PC-9 (cell line): ENCODE measurements at places on chromosomes 12 and 14.

GRCh38 chr12:47205532-47206449 lies 126.0 kb upstream of the AMIGO2 start:
- DNase-seq, result no peak

GRCh38 chr12:78036874-78037273 lies 206.2 kb downstream of the NAV3 start:
- no peak for DNase-seq

DNA sequence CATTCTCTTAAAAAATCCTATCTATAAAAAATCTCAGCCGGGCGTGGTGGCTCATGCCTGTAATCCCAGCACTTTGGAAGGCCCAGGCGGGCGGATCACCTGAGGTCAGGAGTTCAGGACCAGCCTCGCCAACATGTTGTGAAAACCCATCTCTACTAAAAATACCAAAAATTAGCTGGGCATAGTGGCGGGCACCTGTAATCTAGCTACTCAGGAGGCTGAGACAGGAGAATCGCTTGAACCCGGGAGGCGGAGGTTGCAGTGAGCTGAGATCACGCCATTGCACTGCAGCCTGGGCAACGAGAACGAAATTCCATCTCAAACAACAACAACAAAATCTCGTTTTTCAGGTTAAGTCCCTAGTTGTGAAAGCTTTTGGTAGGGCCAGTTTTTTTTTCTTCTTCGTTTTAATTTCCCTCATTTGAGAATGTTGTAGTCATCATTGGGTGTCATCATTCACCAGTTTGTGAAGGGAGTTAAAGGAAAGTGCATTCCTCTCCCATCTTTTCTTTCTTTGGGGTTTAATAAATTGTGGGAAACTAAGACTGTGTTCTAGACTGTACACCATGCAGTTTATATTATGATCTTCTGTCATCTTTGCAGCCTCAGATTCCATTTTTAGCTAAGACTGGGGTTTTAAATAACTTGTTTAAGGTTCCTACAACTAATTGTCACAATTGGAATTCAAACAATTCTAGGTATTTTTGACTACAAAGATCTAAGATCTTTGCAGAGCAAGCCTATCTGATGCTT lies 23.9 kb downstream of the MDM2 start:
- no peak for DNase-seq

DNA sequence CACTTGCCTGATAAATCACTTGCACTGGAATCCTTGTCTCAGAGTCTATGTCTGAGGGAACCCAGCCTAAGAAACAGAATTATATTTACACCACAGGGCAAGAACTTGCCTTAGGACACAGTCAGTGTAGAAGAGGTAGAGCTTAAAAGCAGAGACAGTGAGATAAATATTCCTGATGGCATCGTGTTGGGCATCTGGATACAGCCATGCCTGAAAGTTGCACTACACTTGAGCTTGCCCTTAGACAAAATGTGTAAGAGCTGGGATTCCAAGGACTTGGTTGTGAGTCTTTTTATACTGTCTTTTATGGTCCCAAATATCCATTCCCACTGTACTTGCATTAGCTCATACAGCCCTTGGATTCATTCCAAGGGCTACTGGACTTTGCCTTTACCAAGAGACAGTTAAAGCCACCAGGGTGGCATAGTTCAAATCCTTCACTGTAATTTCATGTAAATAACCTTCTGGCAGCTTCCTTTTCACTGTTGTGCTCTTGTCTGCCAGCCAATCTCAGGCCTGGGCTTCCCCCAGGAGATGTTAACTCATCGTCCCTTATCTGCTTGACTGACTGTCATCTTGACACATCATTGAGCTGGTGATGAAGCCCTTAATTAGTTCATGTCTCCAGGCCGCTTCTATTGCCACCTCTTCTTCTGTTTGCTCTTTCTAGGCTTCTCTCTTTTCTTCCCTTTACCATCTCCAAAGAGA lies 577.9 kb upstream of the TBX3 start:
- DNase-seq, result no peak

DNA sequence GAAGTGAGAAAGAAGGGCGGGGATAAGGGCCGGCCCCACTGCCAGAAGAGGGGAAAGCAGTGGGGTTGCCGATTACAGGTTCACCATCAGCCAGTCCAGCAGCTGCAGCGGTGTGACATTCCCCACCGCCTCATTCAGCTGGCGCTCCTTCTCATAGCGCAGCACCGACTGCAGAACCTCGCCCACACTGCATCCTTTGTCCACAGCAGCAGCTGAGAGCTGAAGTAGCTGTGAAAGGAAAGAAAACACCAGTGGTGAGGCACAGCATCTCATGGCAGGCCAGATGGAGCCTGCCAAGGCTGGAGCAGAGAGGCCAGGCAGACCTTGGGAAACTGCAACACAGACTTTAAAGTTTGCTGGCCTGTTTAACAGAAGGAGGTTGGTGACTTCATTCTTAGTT lies 33.2 kb downstream of the AKAP3 start:
- DNase-seq, result no peak

DNA sequence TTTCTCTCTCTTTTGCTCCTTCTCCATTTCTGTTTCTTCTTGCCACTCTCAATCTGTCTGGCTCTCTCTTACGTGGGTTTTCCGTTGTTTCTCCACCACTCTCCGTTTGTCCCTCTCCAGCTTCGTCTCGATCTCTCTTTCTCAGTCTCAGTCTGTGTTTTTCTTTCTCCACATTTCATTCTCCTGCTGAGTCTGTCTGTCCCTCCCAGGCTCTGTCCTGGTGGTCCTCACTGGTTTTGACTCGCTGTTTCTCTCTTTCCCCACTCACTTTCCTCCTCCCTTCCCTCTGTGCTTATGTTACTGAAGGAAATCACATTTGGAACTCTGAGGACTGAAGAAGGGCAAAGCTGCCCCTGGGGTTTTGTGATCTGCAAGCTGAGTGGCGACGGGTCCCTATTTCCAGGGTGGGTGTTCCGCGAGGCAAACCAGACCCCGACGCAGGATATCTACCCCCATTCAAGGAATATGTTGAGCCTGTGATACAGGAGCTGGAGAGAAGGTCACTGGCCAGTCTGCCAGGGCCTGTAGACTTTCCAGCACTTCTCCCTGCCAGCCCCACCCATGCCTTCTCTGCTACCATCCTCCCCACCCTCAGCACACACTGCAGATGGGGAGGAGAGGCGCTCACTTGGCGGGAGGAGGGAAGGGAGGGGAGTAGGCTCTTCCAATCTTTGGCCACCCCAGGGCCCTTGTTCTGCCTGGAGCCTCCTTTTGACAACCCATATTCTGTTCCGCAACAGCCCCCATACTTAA lies 102.7 kb upstream of the MAP1LC3B2 start:
- DNase-seq, result peak; percentile 14

GRCh38 chr12:53176750-53177149 lies 3.8 kb upstream of the ZNF740 start:
- no peak for DNase-seq

- no peak for DNase-seq
Measured at GRCh38 chr12:132686825-132687210, 324 bp downstream of the POLE start.

DNA sequence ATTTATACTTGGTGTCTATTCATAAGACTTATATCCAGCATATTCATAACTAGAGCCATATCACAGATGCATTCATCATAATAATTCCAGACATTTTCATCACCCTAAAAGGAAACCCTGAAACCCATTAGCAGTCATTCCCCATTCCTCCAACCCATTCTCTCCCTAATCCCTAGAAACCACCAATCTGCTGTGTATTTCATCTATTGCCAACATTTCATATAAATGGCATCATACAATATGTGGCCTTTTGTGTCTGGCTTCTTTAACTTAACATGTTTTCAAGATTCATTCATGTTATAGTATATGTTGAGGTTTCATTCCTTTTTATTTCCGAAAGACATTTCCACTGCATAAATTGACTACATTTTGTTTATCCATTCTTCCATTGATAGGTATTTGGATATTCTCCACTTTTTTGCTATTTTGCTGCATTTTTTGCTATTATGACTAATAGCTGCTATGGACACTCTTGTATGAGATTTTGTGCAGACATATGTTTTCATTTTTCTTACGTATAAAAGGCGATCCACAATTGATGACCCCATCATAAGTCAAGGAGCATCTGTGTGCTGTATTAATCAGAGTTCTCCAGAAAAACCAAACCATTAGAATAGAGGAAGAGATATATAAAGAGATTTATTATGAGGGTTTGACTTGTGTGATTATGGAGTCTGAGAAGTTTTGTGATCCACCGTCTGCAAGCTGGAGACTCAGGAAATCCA lies 5.1 kb upstream of the OAS2 start:
- no peak for DNase-seq

- no peak for DNase-seq
Measured at GRCh38 chr12:66025477-66025876, 105.1 kb downstream of the LLPH start.

GRCh38 chr12:7602277-7602676 lies 63.4 kb downstream of the APOBEC1 start:
- DNase-seq, result no peak

GRCh38 chr12:52515927-52516831 lies 4.0 kb downstream of the KRT5 start:
- peak; percentile 49 for DNase-seq

GRCh38 chr14:54209511-54210250 lies 187.1 kb upstream of the CDKN3 start:
- peak; percentile 7 for DNase-seq

- no peak for DNase-seq
Measured at GRCh38 chr12:17866802-17867201, 223.2 kb downstream of the RERGL start.

DNA sequence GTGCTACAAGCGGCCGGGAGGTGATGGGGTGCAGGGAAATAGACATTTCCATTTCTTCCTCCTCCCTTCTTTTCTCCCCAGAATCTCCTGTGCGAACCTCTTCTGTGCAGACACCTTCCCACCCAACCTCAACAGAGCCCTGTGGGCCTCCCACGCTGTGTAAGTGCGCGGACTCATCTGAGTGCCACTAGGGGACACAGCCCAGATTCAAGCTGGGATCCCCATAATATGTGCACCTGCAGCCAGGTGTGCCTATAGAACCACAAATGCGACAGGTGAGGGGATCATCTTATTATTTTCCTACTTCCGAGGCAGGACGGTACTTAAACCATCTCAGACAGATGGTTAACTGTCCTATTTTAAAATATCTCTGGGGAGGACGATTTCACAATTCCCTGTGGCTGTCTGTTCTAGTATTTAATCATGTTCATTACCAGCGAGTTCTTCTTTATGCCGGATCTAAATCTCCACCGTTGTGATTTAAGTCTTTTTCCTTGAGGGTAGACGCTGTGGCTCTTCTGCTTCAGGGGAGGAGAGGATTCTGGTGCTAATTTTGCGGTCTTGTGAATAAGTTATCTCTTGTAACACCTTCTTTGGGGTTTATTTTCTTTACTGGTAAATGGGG lies 17.2 kb upstream of the CACNA1C start:
- DNase-seq, result no peak

DNA sequence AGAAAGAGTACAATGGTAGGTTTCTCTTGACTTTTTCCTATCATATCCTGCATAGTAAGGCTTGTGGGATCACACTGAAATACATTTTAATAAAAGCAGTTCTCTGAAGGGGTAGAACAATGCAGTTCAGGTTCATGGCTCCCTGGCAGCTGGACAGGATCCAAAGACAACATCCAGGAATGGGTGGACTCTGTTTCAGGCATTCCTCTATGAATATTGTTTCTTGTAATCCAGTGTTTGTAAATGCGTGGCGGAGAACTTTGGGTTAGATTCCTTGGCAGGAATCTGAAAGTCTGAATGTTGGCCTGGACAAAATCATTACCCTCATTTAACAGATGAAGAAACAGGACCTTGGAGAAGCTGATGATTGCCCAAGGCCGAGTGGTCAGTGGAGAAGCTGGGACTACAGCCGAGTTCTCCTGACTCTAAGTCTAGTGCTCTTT lies 43.5 kb downstream of the SYNE2 start:
- DNase-seq, result peak; percentile 84

GRCh38 chr12:120066341-120066740 lies 50.2 kb downstream of the RAB35 start:
- no peak for DNase-seq

DNA sequence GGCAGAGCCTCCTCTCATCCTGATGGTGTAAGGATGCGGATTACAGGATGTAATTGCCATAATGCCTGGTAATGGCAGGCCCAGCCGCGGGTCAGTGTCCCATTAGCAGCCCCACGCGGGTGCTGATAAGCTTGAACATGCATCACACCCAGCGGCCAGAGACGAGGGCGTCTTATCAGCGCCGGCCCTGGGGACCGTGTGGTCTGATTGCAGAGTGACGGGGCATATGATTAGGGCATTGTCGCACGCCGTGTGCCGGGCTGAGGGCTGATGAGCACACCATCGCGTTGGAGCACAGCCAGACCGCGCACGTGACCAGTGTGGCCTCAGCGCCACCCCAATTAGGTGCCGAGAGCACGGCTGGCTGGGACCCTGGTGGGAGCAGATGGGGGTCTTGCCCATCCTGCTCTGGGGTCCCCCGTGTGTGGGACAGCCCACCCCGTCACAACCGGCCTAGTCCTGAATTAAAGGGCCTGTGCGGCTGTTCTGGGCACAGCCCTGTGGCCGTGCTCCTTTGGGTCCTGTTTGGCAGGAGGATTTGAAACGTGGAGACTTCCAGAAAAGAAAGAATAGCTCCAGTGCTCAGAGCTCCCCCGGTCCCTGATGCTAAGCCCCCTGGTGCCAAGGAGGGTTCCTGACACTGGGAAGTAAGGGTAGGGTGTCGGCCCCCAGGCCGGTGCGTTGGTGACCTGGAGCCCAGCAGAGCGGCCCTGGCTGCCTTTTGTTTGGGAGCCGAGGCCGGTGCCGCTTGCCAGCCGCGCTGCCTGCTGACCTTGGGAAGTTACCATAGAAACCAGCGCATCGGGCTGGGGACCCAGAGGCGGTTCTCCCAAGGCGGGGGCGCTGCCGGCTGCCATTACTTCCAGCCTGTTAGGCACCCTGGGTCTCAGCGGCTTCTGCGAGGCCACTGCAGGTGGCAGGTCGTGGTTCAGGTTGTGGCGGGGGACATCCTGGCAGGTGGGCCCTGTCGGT lies 20.7 kb downstream of the KIF26A start:
- DNase-seq, result no peak

- DNase-seq, result no peak
Measured at GRCh38 chr12:77603946-77604345, 226.7 kb upstream of the NAV3 start.

DNA sequence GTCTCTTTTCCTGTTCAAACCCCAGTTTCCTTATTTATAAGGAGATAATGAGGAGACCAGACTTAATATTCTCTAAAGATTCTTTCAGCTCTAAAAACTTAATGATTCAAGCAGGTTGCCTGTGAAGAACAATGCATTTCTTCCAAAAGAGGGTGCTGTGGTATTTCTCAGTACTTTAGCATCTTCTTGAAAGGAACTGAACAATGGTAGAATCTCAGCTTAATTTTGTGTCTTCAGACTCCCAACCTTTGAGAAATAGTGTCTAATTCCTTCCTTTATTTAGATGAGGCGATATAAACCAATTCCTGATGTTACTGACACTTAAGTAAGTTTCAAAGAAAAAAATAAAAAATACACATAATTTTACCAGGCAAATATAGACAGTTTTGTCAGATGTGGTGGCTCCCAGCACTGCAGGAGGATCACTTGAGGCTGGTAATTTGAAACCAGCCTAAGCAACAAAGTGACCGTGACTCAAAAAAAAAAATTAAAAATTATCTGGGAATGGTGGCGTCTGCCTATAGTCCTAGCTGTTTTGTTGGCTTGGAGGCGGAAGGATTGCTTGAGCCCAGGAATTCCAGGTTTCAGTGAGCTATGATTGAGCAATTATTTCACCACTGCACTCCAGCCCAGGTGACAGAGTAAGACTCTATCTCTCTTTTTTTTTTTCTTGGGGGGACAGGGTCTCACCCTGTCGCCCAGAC lies 76.9 kb upstream of the PSMA6 start:
- DNase-seq, result no peak

- DNase-seq, result no peak
Measured at GRCh38 chr12:818733-819132, 66.4 kb downstream of the WNK1 start.

GRCh38 chr12:76226397-76226796 lies 121.8 kb downstream of the BBS10 start:
- no peak for DNase-seq
